ENCODE measurements at places on chromosomes 4 and X.

DNA sequence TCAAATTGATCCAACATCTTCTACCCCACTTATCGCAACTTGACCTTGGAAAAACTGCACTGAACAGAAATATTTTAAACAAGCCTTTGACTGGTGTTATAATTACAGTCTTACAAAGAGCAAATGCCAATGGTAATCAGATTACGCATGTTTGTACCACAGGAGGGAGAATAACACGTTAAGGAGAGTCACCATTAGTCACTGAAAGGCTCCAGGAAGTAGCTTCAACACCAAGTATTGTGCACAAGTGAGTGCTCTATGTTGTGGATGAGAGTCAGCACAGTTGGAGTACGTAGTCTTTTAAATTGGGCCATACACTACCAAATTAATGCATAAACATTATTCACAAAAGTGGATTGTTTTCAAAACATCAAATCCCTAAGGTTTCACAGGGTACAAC lies 1081.5 kb upstream of the TENM3 start:
- DNase-seq: no peak

DNA sequence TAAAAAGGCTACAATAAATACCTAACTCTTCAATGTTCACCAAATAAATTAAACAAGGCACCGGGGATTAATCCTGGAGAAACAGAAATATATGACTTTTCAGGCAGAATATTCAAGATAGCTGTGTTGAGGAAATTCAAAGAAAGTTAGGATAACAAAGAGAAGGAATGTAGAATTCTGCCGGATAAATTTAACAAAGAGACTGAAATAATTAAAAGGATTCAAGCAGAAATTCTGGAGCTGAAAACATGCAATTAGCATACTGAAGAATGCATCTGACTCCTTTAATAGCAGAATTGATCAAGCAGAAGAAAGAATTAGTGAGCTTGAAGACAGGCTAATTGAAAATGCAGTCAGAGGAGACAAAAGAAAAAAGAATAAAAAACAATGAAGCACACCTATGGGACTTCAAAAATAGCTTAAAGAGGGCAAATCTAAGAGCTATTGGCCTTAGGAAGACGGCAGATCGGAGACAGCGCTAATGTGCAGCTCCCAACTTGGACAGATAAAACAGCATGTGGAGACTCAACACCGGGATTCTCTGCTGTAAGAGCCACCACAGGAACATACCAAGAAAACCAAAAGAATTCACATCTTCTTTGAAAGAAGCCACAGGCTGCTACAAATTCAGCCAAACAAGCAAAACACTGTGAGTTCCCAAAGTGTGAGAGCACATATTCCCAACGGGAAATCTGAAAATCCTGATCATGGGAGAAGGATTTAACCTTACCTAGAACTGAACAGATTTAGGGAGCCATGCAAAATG lies 1290.9 kb downstream of the PCDH18 start:
- no peak for DNase-seq

DNA sequence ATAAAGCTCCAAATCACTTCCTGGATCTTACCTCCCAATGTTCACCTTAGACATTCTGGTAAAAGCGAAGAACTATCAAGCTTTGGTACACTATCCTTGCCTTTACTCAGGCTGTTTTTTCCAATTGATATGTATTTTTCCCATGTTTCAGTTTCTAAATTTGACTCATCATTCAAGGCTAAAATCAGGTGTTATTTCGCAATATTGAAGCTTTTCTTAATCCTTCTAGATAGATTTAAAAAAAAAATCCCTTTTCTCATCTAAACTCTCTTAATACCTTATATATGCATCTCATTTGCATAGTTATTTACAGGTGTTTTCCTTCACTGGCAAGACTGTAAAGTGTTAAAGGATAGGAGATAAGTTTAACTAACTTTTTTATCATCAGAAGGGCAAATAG lies 608.1 kb upstream of the FAM241A start:
- no peak for DNase-seq

- DNase-seq: no peak
Observed at GRCh38 chr4:41554905-41555304, 16.9 kb downstream of the LIMCH1 start.

- DNase-seq: no peak
Observed at GRCh38 chr4:55512922-55513571, 33.7 kb downstream of the CLOCK start.

DNA sequence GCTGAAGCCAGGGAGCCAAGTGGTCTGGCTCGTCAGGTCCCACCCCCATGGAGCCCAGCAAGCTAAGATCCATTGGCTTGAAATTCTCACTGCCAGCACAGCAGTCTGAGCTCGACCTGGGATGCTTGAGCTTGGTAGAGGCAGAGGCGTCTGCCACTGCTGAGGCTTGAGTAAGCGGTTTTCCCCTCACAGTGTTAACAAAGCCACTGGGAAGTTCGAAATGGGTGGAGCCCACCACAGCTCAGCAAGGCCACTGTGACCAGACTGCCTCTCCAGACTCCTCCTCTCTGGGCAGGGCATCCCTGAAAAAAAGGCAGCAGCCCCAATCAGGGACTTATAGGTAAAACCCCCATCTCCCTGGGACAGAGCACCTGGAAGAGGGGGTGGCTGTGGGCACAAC lies 353.8 kb downstream of the NAP1L3 start:
- no peak for DNase-seq

DNA sequence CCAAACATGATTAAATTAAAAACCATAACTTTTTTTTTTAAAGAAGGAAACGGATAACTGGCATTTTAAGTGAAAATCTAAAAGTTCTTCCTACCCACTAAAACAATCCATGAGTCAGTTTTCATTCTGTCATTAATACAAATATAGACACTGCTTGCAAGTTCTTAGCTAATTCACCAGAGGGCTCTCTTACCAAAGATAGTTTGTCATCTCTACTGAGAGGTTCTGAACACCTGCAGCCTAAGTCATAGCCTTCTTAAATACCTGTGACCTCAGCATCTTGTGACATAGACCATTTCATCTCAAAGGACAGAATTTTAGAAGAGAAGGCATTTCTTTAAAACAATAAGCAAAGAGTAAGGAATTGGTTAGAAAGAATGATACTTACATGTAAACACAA lies 65.3 kb upstream of the FAM120C start:
- DNase-seq: no peak

- DNase-seq: no peak
Observed at GRCh38 chrX:143472347-143472938, 44.8 kb downstream of the SPANXN3 start.

DNA sequence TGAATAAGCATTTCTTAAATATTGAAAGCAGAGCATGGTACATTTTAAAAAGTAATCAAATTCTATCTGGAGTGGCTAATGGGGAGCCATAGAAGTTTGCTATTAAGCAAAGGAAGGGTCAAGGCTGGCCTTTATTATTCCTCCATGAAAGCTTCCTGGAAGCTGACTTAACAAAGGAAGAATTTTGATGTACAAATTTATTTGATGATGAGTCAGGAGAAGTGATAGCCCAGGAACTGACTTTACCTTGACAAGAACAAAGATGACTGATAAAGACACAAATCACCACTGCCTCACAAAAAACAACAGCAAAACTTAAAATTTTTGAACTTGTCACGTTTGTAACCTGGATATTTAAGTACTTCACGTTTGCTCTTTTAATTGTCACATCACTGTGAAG lies 872.1 kb downstream of the PCDH7 start:
- DNase-seq: no peak

DNA sequence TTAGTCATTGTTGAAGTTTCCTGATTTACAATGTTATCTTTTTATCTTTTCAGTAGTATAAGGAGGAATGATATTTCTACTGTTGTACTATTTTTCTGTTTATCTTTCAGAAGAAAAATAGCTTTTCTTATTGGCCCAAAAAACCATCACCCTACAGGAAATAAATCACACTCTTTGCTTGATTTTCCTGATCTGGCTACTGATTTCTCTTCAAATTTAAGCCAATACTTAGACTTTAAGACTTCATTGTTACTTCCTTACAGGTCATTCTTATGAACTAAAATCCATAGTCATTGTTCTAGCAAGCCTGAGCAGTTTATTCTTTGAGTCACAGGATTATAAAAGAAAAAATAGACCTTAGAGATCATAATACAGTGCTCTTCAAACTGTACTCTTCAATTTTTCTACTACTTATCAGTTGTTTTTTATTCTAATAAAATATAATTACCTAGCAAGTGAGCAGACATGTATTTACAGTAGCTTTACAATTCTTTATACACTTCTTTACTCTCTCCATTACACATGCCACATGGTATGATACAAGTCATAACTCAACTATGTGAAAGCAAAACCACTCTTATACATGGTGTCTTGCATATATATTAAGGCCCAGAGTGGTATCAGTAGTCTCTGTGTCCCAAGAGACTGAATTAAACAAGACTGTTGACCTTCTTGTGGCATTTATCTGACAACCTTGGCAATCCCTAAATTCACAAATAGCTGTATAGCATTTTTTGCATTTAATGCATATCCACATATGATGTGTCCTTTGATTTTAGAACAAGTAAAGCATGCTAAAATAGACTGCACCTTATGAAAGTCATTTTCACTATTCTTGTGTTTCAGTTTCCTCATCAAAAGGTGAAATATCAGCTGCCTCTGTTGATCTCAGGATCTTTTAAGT lies 47.9 kb downstream of the TET2 start:
- no peak for DNase-seq

DNA sequence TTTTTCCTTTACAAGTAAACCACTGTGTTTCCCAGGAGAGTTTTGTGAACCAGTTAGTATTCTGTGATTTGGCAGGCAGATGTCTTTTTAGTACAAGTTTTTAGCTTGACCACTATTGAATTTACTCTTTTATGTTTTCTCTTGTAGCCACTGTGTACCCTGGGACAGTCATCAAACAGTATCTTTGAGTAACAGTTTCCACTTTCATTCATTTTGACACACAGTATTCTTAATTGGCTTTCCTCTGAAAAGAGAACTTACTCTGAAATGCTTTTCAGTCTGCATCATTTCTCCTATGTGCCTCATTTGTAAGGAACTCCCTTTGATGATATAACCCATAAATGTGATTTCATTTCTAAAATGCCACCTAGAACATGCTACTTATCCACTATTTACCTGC lies 476.5 kb downstream of the PDGFC start:
- no peak for DNase-seq

DNA sequence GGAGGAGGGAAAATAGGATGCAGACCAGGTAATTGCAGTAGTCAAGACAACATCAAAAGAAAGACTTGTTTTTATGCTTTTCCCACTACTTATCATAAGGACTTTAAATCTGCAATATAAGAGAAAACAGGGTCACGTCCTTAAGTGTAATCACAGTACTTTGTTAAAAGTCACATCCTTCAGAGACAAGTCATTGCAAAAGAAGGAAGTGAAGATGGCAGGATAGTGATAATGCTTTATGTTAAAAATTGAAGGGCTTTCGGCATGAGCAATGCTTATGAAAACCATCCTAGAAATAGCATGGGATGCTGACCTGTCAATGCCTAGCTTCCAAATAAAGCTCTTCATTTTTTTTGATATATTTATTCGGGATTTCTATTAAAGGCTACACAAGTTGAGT lies 110.2 kb upstream of the TENM3 start:
- no peak for DNase-seq

DNA sequence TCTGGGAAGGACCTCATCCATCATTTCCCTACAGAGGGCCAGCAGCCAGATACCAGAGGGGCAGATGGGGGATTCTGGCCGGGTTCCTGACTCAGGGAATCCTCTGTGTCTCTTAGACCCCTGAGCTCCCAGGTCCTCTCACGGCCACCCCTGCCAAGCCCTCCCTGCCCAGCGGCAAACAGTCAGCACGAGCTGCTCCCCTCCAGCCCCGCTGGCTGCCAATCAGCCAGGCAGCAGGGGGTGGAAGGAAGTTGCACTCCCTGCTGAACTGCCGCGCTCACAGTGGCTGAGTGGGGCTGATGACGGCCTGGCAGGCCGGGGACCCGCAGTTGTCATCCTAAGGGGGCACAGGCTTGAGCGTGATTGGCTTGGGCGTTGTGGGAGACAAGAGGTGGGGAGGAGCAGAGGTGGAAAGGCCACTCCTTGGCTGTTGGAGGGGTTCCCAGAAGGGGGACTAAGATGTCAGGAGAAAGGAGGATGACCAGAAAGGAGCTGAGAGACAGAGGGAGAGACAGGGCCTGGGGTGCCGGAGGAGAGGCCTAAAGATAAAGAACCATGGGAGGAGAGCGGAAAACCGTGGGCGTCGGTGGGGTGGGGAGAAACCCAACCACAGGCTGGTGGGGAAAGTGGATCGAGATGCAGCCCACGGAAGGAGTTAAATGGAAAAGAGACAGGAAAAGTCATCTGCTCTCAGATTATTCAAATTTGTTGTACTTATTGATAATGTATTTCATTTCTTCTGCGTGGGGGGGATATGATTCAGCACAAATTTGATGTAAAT lies 4.4 kb upstream of the CCDC149 start:
- no peak for DNase-seq

DNA sequence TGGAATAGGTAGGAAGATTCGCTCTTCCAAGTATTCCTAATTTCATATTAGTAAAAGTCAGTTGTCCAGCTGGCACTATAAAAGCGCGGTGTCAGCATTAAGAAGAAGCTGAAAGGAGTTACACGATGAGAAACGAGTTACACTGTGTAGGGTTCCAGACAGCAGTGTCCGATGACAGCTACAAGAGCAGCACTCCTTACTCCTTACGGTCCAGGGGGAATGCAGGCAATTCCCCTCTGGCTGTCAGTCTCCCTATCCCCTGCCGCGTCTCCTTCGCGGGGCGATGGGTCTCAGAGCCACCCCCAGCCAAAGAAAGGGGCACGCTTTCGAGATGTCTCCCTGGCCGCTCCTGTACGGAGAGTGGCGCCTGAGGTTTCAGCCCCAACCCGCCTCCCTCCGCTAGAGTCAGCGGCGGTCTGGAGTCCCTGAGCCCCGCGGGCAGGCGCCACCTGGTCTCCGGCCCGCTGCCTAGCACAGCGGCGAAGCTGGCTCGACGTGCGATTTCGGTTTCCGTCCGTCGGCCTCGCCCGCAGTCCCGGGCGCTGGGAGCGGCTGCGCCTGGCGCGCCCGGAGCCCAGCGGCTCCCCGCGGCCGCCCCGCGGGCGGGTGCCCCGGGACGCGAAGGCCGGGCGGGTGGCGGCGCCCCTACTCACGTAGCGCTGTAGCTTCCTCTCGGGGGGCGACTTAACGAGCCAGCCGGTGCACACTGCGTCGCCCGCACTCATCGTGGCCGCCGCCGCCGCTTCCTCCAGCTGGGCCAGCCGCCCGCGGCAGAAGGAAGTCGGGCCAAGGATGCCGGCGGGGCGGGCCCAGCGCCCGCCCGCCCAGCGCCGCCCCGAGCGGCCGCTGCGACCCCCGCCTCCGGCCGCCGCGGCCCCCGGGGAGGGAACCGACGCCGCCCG lies at the start of gene GAB3:
TSS of gene GAB3 (minus strand) at position 777 of the 902 bp plus-strand sequence. CDS start at position 725, 52 bp downstream.
- DNase-seq: peak; percentile 84

- DNase-seq: no peak
Observed at GRCh38 chrX:24767557-24767956, 73.8 kb downstream of the POLA1 start.

- DNase-seq: no peak
Observed at GRCh38 chr4:68002906-68003305, 39.6 kb upstream of the TMPRSS11A start.

- peak; percentile 77 for DNase-seq
Observed at GRCh38 chrX:130539721-130540321, 138.0 kb downstream of the RBMX2 start.

GRCh38 chr4:187910741-187911140 lies 84.8 kb upstream of the ZFP42 start:
- DNase-seq: no peak

GRCh38 chrX:129606918-129607317 lies 47.8 kb downstream of the APLN start:
- peak; percentile 85 for DNase-seq

- DNase-seq: peak; percentile 65
Observed at GRCh38 chr4:168585168-168586091, 88.6 kb downstream of the PALLD start.

Measured in activated CD4-positive, alpha-beta T cell treated with anti-CD3 and anti-CD28 coated beads, Interleukin-2, amount 10 ng/mL, durations not matched to agents 24 days and 14 days (primary cell).